ENCODE measurements at places on chromosomes 16 and 17. TPM values are rescaled to one million over a fixed set of nuclear protein-coding genes. Genes with fewer than 3 reads are reported as not detected.

- H3K27ac ChIP-seq = no peak overlapping the region
- DNase-seq = no peak
- no peaks in the 10 kb centered on the region for H3K27me3 ChIP-seq
Observed at GRCh38 chr17:45438931-45439610, 6.4 kb upstream of the ARHGAP27 start.

DNA sequence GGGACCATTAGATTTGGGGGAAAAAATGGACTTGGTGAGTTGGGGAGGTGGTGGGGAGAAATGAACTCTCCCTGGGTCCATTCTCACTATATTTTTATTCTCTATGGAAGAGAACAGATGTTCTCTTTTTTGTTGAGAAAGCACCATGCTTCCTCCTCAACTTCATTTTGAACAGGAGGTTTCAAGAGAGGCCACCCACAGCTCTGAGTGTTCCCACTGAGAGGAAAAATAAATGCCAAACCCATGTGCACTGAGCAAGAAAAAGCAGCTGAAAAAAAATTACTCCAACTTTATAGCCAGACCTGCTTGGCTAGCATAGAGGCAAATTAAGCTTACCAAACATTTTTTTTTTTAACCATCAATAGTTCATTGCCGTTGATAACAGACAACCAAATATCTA is 883.6 kb downstream of the KCNJ2 start:
- no peak overlapping the region for H3K4me3 ChIP-seq
- no peaks in the 10 kb centered on the region for H3K27me3 ChIP-seq
- no peak overlapping the region for H3K27ac ChIP-seq
- DNase-seq = no peak
- no peaks in the 10 kb centered on the region for H3K36me3 ChIP-seq

- DNase-seq = no peak
- no peaks in the 10 kb centered on the region for H3K4me1 ChIP-seq
- H3K27ac ChIP-seq = no peak overlapping the region
Observed at GRCh38 chr17:30821871-30822723, 2.4 kb downstream of the CRLF3 start.

- H3K27me3 ChIP-seq = no peaks in the 10 kb centered on the region
- no peaks in the 10 kb centered on the region for H3K4me1 ChIP-seq
- H3K27ac ChIP-seq = no peak overlapping the region
- no peak overlapping the region for H3K4me3 ChIP-seq
- H3K36me3 ChIP-seq = no peaks in the 10 kb centered on the region
- no peak for DNase-seq
Observed at GRCh38 chr17:71127416-71127815, 958.1 kb downstream of the KCNJ2 start.

GRCh38 chr17:65743308-65743655 is 181.8 kb upstream of the AXIN2 start:
- no peak overlapping the region for H3K27ac ChIP-seq
- H3K27me3 ChIP-seq = no peaks in the 10 kb centered on the region
- H3K4me3 ChIP-seq = no peak overlapping the region
- H3K4me1 ChIP-seq = peaks cover 2% of the 10 kb centered on the region
- no peaks in the 10 kb centered on the region for H3K36me3 ChIP-seq
- no peak for DNase-seq

DNA sequence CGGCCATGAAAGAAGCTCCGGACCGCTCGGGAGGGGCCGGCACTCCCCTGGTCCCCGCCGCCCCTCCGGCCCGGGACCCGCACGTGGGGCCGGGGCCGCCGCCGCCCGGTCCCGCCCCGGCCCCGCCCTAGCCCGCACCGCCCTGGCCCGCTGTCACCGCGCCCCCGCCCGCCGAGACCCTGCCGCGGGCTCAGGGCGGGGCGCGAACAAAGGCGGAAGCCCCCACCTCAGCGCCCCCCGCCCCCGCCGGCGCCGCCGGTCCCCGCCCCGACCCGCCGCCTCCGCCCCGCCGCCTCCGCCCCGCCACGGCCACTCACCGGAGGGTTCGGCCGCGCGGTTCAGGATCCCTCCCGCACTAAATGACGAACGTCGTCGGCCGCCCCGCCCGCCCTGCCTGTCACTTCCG is at the start of gene ARHGDIA:
ARHGDIA (minus strand) TSS at position 357 of the 406 bp plus-strand sequence. CDS start 1,407 bp downstream, outside the sequence.
- peak within 1 kb of the TSS; percentile 90 for H3K4me3 ChIP-seq
- peak within 1 kb of the TSS; percentile 95 for H3K27ac ChIP-seq
- H3K27me3 ChIP-seq = no peaks in the 10 kb centered on the region
- DNase-seq = no peak
- H3K4me1 ChIP-seq = peaks cover 12% of the 10 kb centered on the region

- no peaks in the 10 kb centered on the region for H3K36me3 ChIP-seq
- H3K27me3 ChIP-seq = no peaks in the 10 kb centered on the region
- no peak for DNase-seq
- no peak overlapping the region for H3K27ac ChIP-seq
Observed at GRCh38 chr17:53426505-53426904, 396.2 kb upstream of the KIF2B start.

GRCh38 chr17:73119631-73120030 is 27.1 kb upstream of the SLC39A11 start:
- H3K27ac ChIP-seq = no peak overlapping the region
- H3K4me3 ChIP-seq = no peak overlapping the region
- no peaks in the 10 kb centered on the region for H3K27me3 ChIP-seq
- no peaks in the 10 kb centered on the region for H3K36me3 ChIP-seq
- H3K4me1 ChIP-seq = no peaks in the 10 kb centered on the region

HMOX2 gene
- total RNA-seq = 31.6 TPM

GPR142 gene
- total RNA-seq = not detected

DCTN5 gene
- 34.6 TPM for total RNA-seq

CMTM2 gene
- not detected for total RNA-seq
